ENCODE measurements at places on chromosomes 4 and X.

DNA sequence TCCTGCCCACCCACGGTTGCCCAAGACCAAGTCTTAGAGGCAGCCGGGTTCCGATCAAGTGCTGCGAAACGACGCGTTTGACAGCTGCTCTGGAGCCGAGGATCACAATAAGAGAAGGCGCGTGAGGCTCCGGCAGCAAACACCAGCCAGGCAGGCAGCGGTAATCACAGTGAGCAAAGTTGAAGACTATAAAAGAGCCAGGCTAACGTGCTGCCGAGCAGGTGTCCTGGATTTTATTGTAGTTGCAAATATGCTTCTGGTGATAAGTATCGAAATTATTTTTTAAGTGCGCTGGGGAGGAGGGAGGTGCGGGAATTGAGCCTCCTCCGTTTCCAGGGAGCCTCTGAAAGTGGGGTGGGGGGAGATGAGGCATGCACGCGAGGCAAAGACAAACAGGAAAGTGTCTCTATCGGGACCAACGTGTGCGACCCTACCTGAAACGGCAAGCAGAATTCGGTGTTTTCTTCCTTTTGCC lies 590 bp downstream of the GABRA2 start:
- DNase-seq = no peak

- DNase-seq = no peak
Observed at GRCh38 chrX:156000361-156000926, 2.9 kb downstream of the IL9R start.

DNA sequence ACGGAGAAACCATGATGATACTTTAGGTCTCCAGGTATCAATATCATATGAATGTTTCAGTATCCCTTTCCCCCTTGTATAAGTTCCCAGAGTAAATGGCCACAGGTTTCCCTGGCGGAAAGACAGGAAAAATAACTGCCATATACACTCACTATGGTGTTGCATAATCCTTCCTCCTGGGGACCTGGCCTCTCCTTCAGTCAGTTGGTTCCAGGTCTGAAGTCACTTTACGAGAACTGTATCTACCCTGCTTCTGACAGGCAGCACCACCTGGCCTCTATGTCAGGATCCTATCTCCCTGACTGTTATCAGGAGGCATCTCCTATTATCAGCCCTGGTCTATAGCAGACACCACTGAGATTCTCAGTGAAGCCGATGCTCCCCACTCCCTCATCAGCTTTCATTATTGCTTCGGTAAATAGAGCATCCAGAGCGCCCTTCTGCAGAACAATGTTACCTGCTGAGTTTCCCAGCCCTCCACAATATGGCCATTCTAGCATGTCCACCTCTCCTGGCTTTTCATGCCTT lies 22.6 kb downstream of the HAUS3 start:
- DNase-seq = no peak

GRCh38 chr4:85756938-85757337 lies 282.0 kb downstream of the ARHGAP24 start:
- DNase-seq = no peak

DNA sequence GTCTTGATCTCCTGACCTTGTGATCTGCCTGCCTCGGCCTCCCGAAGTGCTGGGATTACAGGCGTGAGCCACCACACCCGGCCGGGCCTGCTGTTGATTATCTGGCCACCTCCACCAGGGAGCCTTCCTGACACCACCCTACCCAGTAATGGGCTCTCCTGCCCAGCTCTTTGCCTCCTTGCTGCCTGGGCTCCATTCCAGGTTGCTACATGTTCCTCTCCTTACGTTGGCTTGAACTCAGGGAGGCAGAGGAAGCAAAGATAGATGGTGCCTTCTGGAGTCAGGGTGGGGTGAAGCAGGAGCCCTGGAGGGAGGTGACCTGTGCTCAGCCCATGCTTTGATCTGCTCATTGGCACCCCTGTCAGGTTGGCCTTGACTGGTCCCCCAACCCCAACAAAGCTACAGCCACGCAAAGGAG lies 26.3 kb downstream of the FLNA start:
- no peak for DNase-seq

- DNase-seq = no peak
Observed at GRCh38 chr4:39698424-39699009, 581 bp downstream of the UBE2K start.

DNA sequence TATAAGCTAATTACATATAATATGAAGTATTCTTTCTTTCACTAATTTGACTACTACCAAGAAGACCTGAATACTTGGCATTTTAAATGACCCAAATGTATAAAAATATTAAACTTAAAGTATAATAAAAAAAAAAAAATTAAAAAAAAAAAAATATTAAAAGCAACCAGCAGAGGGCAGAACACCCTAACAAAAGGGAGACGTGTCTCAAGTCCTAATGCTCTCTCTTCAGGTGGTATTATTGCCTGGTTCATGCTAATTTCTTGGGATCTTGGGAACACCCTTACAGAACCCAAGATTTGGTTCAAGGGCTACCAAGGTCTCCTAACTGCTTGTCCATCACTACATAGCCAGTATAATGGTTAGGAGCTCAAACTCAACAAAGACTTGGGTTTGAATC lies 754.8 kb downstream of the RAB28 start:
- DNase-seq = no peak

GRCh38 chr4:721261-722168 lies 15.9 kb downstream of the PCGF3 start:
- no peak for DNase-seq

DNA sequence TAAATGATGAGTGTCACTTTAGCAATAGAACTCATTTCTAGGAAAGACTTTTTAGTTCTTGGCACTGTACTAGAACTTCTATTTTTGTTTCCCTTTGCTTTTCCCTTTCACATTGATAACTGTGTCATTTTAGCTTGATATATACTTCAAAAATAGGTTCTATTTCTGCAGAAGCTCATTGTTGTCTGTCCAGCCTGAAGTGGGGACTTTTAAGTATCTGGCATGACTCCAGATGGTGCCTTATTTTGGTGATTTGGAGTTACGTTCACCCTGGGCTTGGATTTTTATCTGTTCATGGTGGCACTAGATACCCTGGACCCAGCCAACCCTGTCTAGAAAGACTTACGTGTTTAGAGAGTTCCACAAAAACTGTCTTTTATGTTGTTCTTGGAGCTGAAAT lies 3.4 kb downstream of the ABHD18 start:
- no peak for DNase-seq

GRCh38 chr4:70600977-70601376 lies 8.9 kb downstream of the AMBN start:
- no peak for DNase-seq

- no peak for DNase-seq
Observed at GRCh38 chr4:82784681-82785610, 13.7 kb downstream of the SCD5 start.

DNA sequence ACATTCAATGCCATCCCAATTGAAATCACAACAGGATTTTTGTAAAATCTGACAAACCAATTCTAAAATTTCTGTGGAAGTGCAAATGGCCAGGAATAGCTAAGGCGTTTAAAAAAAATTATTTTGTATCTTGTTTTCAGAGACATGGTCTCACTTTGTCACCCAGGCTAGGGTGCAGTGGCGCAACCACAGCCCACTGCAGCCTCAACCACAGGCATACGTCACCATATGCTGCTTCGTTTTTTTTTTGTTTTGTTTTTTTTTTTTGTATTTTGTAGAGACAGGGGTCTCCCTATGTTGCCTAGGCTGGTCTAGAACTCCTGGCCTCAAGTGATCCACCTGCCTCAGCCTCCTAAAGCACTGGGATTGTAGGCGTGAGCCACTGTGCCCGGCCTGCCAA lies 24.5 kb downstream of the ZNF41 start:
- DNase-seq = no peak

DNA sequence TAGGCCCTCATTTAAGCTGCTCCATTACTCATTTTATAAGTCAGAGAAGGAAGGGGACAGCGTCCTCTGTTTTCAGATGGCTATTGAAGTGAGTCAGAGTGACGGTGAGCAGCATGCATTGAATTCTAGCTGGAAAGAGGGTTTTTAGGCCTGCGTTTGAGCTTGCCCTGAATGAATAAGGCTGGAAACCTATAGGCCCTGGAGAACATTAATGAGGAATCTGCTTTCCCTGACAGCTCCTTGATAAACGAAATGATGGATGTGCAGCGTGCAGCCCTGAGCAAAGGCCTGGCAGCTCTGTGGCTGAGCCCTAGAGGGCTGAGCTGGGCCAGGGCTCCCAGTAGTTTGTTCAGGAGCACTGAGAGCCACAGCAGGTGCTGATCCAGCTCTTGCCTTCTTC lies 33.4 kb downstream of the TBL1X start:
- DNase-seq = no peak

DNA sequence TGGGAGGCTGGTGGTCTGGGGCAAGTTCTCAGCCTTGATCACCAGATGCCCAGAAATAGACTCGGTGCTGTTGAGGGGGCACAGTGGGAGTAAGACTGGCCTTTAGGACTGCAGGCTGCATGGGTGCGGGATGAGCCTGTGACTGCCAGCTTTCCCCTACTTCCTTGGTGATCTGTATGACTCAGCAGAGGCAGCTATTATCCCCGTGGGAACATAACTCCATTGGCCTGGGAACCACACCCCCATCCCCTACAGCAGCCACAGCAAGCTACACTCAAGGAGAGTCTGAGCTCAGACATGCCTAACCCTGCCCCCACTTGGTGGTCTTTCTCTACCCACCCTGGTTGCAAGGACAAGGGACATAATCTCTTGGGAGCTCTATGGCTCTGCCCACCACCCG lies 20.6 kb downstream of the CLIC2 start:
- DNase-seq = no peak
